Body of pancreas (tissue), 4 donors: ENCODE measurements at places on chromosomes 12 and 14.

- DNase-seq: no peak
Measured at GRCh38 chr14:72550513-72550912, 343.4 kb downstream of the DPF3 start.

GRCh38 chr12:117124421-117125271, 25.4 kb upstream of the TESC start:
- DNase-seq: no peak

GRCh38 chr12:32627976-32628375, 51.1 kb upstream of the DNM1L start:
- DNase-seq: no peak

DNA sequence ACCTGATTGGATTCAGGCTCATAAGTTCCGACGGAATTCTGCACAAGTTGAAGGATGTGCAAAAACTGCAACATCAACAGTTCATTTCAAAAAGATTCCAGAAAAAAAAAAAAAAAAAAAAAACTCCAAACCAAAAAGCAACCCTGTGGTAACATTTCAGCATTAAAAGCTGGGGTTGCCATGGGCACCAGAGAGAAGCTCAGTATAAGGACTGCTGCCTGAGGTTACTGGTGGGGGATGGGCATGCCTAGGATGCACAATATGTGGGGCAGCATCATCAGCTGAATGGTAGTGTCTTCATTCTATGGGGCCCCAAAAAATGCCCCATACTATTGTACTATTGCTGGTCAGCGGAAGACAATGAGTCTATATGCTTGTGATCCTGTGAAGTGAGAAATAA, 44.7 kb downstream of the MBIP start:
- DNase-seq: no peak
